ENCODE measurements at places on chromosomes 2 and 18.

GRCh38 chr2:231452799-231453508 is 11.3 kb downstream of the NCL start:
- DNase-seq, result no peak

DNA sequence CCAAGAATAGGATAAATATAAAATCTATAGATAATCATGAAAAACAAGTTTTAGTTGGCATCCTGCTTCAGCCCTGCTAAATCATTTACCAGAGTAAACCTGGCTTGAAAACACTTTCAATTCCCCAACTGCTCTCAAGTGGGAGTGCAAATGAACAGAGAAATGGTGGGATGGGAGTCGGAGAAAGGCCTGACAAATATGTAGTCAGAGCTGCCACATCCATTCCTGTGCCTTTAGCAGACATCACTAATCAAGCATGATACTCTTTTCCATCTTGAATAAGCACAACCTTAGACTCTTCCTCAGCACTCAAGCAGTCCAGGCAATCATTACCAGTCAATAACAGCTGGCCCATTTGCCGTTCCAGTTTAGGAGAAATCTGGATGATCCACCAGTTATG is 101.3 kb downstream of the ANKRD44 start:
- DNase-seq, result no peak

DNA sequence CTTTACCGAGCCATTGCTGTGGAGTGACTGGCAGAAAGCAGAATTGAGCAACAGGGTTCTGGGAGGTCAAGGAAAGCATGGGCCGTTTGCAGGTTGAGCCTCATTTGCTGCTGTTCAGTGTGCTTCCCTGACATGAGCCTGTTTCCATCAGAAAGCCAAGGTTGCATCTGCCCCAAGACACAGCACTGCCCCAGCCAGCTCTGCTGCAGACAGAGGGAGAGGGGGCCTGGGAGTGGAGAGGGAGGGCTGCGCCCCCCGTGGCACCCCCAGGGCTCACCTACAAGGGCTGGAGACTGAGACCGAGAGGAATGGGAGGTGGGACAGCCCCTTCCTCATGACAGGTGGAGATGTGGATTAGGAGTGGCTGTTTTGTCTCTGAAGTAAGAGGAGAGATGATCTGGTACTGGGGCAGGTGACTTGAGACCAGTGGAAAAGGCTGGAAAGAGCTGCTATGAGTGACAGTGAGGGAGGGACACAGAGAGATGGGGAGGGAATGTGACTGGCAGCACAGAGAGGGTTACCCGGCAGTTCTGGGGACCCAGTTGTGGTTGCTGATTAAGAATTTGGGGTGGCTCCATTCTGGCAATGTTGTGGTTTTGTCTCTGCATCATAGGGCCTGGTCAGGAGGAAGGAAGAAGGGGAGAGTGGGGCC is 218.0 kb downstream of the DYSF start:
- DNase-seq, result no peak

DNA sequence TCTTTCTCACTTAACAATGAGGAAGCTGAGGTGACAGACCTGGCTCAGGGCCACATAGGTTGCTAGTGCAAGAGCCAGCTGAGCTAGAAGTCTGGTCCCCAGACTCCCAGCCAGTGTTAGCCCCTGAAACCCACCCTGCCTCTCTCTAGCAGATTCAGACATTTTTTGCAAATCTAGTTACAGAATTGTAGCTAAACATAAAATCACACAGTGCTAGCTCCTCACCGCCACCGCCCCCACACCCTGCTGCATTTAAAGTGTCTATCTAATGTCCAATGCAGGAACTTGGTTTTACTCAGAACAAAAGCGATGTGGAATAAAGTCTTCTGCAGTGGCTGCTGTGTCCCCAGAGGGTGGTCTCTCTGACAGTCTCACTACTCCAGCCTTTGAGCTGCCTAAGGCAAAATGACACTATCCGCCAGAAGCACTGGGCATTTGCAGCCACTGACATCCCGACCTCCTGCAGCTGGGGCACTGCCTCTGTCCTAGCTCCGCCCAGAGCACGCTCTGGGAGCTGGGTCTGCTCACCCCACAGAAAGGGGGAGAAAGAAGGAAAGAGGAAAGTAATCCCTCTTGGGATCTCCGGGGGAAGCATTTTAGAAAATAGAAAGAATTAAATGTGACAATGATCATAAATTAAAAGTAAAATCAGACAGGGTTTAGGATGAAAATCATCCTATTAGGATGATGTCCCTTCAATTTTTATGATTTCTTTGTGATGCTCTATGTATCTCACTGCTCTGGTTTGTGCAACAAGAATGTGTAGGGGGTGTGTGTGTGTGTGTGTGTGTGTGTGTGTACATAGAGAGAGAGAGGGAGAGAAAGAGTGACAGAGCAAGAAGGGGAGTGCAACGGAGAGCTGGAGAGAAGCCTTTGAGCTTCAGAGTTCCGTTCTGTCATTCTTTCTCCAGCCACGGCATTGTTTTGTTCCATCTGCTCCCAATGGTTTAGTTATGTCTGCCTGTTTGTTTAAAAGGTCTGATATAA is 50.5 kb upstream of the ST8SIA3 start:
- no peak for DNase-seq

DNA sequence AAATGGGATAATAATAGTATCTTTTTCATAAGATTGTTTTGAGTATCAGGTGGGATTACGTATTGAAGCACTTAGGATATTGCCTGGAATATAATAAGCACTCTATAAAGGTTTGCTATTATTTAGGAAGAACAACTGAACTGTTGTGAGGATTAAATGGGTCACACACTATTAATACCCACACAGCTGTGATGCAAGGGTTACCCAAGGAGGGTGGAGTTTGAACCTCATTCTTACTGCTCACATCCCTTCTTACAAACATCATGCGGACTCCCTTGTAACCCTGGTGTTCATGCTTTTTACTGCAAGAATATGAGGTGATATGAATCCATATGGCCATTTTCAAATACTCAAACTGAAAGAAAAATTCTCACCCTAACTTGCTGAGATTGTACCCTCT is 113.5 kb downstream of the KCTD1 start:
- DNase-seq, result no peak

GRCh38 chr2:121273116-121273515 is 11.9 kb downstream of the TFCP2L1 start:
- DNase-seq, result no peak

DNA sequence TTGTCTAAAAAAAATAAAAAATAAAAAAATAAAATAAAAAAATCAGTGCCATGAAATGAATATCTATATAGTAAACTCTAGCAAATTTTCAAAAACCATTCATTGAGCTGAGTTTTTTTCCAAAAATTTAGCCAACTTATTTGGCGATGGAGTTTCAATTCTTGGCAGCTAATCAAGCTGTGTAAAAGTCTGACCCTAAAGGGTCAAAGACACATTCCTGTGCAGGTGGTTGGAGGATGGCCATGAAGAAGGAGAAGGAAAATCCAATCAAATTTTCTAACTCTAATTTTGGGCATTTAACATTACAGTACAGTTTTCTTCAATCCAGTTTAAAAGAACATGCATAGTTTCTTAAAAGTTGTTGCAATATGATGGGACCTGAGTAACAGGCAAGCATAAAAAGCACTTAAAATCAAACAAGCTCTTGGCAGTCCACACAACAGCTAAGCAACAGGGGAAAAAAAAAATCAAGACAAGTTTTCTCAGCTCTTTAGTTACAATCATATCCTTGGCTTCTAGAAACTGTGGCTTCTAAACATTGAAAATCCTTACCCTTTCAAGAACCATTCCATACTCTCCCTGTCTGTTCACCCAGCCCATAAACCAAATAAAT is 54.5 kb downstream of the ACVR1 start:
- DNase-seq, result no peak

- peak; percentile 84 for DNase-seq
Observed at GRCh38 chr2:127067620-127068350, 39.2 kb downstream of the BIN1 start.

- no peak for DNase-seq
Observed at GRCh38 chr2:119996148-119996547, 16.7 kb upstream of the EPB41L5 start.

- peak; percentile 44 for DNase-seq
Observed at GRCh38 chr2:216151313-216152025, 42.3 kb downstream of the XRCC5 start.

DNA sequence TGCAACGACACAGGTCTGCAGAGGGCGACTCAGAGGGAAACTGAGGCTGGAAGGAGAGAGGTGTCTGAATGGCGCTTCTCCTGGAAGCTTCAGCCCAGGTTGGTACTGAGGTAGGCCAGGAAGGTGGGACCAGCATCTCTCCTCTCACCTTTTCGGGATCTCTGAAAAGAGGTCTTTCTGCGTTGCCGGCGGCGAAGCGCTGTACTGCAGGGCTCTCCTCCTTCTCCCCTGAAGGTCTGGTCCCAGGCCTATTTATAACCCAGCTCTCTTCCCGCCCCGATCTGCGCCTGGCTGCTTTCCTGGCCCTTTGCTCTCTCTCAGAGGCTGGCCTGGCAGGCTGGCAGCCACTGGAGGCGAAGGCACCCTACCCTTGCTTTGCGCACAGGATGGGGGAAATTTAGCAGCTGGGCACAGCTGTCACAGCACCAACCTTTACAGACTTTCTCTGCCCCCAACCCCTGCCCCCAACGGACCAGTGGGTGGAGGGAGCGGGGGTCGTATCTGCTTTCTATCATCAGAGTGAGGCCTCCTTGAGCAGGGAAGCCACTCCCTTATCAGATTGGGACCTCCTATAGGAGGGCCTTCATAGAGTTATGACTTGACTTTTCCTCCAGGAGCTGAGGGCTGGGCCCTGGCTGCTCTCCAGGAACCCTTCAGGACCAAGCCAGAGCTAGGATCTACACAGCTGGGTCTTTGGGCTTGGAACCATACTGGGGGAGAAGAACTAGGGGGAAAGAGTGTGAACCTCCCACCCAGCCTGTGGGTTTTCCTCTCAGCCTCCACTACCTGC is 1.1 kb downstream of the DYSF start:
- peak; percentile 75 for DNase-seq

- DNase-seq, result no peak
Observed at GRCh38 chr2:127678531-127678930, 3.2 kb upstream of the LIMS2 start.

DNA sequence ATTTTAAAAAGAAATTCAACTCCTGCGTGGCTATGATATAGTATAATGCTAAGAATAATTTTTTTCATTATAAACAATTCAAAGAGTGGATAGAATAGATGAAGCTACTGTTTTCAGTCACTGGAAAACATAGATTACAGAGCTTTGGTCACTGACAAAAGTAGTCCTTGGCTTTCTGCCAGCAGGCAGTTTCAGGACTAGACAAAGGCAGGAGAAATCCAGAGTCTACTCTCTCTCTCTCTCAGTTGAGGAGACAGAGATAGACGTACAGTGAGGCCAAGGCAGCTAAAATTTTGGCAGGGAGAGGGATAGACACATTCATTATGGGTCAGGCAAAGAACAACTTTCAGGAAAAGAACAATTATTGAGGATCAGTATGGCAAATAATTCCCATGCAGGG is 491.4 kb upstream of the CRIM1 start:
- DNase-seq, result peak; percentile 23

DNA sequence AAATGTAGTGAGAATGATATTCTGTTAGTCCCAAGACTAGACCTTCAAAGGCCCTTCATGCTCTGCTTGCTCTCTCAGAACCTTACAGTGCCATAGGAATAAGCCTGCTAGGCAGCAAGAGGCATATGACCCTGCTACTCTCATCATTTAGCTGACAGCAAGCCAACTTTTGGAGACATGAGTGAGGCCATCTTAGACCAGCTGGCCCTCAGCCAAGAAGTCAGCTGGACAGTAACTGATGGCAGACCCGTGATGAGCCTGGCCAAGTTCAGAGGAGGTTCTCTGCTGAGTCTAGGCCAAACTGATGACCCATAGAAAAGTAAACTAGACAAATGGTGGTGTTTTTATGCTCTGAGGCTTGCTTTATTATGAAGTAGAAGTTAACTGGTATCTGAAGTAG is 82.6 kb downstream of the C18orf54 start:
- no peak for DNase-seq

GRCh38 chr2:238158509-238159070 is at the start of gene ERFE:
Gene ERFE (plus strand): TSS chr2:238158970. CDS start chr2:238159008, 38 bp downstream.
- peak; percentile 58 for DNase-seq

GRCh38 chr18:21345840-21346239 is 103.8 kb downstream of the GREB1L start:
- DNase-seq, result peak; percentile 20

DNA sequence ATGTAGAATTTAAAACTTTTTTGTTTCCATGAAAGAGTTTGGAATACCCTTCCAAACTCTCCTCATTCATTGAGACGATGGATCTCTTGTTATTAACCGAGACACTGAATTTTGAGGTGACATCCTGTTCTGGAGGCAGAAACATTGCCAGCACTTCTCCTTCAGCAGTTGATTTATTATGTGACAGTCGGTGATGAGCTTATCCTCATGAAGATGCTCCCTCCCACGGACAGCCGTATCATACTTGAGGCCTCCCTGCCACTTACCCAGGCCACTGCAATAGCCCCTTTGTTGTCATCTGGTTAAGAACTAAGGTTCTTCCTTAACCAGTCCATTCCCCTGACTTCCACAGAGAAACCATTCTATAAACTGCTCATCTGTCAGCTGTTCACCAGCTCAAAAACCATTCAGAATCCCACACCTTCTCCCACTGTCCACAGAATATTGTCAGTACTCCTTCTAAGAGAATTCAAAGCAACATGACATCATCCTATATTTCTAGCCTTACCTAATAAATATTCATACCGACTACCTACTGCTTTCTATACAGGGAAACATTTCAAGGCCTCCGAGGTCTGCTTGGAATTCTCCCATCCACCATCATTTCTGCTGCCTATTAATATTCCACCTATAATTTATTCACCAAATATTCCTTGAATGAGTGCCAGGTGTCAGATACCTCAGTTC is 139.0 kb upstream of the TRIB2 start:
- DNase-seq, result no peak

- DNase-seq, result no peak
Observed at GRCh38 chr2:159147690-159148089, 138.8 kb downstream of the WDSUB1 start.

DNA sequence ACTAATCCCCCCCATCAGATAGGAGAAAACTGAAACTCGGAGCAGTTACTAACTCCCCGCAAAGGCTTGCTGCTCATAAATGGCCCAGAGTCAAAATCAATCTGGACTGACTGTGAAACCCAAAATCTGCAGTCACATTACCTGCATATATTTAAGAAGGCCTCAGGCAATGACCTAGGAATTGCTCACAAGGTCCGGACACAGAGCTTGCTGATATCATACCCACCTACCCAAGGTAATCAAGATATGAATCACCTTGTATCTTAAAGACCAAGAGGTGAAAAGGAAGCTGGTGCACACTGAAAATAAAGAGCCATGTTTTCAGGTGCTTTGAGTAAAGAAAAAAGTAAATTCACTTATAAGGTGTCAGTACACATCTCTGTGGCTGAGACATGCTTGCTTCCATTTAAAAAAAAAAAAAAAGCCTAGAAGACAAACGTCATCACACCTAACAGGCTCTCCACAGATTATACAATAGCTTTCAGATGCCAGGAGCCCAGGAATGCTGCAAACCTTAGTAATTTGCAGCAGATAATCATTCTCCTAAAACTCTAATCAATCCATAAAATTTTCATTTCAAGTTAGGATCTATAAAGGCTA is 195.4 kb downstream of the ZEB2 start:
- DNase-seq, result no peak

DNA sequence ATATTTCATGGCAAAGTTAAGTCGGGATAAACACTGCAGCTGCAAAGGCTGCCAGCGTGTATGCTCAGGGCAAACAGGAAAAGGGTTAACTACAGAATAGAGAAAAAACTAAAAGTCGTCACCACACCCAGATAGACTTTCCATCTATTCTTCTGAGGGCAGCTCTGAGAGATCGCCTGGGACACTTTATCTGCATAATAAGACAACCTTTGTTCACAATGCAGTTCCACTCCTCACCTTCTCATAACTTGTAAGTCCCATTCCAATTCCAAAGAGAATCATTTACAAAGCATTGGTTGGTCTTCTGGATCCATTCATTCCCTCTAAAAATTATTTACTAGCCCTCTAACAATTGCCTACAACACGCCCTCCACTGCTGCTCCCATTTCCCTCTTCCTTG is 437.4 kb downstream of the RND3 start:
- DNase-seq, result no peak
